Stimulated activated CD8-positive, alpha-beta memory T cell treated with anti-CD3 and anti-CD28 coated beads, Interleukin-12 subunit alpha, Interleukin-12 subunit beta, amount 100 ng/mL, for 4 hours (primary cell): ENCODE measurements at places on chromosomes 13 and 19.

GRCh38 chr13:44899967-44900366 is 89.3 kb downstream of the NUFIP1 start:
- DNase-seq, result no peak

- DNase-seq, result no peak
Measured at GRCh38 chr13:93230261-93230855, 3.8 kb downstream of the GPC6 start.

GRCh38 chr19:56983804-56984203 is 136.0 kb upstream of the USP29 start:
- DNase-seq, result no peak

DNA sequence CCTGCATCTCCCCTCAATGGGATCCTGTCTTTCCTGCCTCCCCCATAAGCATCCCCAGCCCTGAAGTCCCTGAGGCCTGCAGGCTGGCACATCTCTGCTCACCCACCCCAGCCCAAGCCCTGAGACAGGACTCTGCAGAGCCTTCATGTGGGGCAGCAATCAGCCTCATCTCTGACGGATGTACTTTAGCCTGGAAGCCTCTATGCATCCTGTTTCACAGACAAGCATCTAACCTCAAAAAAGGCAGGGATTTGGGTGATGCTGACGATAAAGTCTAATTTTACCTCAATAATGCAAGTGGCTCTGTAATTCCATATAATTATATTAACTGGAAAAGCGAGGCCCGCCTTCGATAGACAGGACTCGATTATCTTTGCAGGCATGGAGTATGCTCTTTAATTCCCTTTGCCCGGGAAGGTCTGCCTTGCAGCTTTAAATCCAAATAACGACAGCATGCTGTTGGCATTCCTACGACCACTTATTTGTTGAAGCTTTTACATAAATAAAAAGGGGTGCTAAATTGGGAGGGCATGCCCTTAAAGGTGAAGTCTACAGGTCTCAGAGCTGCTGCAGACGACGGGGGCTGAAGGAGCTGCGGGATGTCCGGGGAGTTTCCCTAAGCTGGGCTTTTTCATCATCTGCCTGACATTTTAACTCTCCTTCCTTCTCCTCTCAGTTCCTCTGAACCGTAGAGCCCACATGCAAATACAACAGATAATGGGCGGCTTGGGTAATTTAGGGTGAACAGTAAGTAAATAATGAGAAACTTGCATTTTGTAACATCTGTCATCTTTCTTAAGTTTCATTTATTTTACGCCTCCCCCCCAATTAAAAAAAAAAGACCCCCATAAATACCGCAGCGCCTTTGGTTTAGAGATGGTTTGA is 211.5 kb downstream of the URI1 start:
- DNase-seq, result no peak

- no peak for DNase-seq
Measured at GRCh38 chr19:46411925-46412649, 1.3 kb downstream of the CCDC8 start.

DNA sequence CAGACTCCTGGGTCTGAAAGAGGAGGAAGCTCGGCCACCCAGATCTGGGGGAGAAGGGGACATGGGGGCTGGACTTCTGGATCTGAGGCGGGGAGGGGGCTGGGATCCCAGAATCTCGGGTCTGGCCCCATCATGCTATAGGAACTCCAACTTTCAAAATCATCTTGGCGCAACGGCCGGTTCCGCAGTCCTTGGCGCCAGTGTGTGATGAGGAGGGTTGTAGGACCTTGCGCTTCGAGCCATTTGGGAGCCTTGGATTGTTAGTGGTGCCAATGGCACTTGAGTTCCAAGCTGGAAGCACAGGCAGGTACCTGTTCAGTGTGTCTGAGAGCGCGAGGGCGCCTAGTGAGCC is 324 bp downstream of the RUVBL2 start:
- DNase-seq, result no peak

DNA sequence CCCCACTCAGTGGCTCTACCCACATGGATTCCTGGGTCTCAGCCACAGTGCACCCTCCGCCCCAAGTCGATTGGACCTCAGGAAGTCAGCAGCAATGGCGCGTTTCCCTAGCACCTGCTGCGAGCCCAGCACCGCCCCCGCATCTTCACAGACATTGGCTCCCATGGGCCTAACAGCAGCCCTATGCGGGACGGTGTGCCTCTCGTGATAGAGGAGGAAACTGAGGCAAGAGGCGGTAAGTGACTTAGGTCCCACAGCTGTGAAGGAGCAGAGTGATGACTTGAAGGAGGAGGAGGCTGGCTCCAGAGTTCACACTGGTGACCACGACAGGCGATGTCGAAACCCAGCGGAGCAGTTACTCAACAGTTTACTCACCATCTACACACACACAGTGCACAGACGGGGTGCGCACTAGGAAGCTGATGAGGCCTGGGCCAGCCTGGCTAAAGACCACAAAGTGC is 104.5 kb upstream of the SOX1 start:
- no peak for DNase-seq

DNA sequence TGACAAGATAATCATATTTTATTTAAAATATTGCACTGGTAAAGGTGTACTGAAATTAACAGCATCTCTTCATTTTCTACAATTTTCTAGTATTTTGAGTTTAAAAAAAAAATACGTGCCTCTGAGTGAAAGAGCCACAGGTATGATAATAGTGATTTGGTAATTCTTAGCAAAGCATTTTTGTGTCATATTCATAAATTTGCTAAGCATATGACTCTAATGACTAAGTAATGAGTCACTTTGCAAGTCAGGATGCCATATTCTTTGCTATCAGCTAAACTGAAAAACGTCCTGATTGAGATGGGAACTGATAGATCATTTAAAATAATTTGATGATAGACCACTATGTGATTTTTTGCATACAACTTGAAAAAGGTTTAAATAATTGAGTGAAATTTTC is 136.1 kb upstream of the IRS2 start:
- no peak for DNase-seq

DNA sequence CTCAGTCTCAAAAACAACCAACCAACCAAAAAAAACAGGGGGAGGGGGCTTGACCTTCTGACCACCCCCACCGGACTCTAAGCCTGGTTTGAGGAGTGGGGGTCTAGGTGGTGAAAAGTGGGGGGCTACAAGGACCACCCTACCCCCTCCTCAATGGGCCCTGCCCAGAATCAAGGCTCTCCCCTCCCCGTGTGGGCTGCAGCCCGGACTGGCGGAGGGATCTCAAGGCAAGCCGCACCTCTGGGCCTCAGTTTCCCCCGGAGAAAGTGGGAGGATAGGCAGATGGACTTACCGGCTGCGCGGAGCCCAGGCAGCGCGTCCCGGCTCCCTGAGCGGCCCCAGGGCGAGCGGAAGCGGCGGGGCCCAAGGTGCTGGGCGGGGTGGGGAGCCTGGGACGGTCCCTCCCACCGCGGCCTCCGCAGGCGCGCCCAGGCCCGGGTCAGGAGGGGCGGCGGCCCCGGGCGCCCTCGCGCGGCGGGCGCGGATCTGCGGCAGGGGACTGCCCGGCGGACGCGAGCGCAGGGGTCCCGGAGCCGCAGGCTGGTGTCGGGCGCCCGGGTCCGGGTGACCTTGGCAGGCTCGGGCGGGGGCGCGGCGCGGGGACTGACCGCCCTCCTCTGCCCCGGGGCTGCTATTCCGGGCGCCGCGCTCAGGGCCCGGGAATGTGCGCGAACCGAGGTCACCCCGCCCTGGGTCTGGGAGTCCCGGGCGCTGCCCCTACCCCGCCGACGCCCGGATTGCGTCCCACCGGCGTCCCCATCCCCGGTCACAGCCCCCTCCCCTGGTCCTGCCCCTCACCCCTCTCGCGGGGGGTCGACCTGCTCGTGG is at the start of gene ADAMTSL5:
Gene ADAMTSL5, minus strand, starts transcription at position 349 of the 828 bp plus-strand sequence. CDS start 2,076 bp downstream, outside the sequence.
- peak; percentile 50 for DNase-seq

DNA sequence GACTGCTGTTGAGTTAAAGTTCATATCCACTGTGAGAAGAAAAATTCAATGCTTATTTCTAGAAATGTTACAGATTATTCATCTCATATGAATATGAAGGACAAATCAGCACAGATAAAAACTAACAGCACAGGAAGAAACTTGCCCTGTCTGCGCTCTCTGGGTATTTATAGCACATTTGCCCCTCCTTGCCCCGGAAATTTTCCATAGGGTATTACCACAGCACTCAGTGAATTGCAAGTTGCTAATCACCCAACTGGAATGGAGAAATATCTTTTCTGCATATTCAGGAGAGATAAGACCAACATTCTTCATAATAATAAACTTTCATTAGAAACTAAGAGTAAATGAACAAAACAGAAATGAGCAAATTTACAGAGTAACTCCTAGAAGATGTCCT is 318.0 kb upstream of the KLF12 start:
- DNase-seq, result no peak

- peak; percentile 76 for DNase-seq
Measured at GRCh38 chr19:16371540-16371986, 46.9 kb downstream of the KLF2 start.

- no peak for DNase-seq
Measured at GRCh38 chr19:46913852-46914430, 53.1 kb downstream of the ARHGAP35 start.

DNA sequence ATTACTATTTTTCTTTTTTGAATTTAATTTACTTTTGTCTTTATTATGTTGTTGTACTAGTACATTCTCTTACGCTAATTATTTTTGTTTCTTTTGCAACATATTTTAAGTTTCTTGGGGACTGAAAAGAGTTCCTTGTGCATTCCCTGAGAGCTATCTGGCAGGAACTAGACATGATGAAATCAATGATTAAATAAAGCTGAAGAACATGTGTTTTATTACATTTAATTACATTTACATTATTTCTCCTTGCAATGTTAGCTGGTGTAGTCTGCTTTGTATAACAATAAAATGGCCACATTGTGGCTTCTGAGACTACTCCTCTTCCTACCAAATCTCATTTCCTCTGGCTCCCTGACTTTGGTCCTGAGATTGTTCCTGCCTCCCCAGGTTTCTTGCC is 244.9 kb downstream of the NDFIP2 start:
- no peak for DNase-seq

DNA sequence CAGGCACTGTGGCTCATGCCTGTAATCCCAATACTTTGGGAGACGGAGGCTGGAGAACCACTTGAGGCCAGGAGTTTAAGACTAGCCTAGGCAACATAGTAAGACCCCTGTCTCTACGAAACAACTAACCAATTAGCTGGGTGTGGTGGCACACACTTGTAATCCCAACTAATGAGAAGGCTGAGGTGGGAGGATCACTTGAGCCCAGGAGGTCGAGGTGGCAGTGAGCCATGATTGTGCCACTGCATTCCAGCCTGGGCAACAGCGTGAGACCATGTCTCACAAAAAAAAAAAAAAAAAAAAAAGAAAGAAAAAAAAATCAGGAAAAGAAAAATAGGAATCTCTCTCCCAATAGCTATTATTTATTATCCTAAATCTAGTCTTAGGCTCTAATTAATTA is 56.8 kb upstream of the UBAC2 start:
- DNase-seq, result no peak

DNA sequence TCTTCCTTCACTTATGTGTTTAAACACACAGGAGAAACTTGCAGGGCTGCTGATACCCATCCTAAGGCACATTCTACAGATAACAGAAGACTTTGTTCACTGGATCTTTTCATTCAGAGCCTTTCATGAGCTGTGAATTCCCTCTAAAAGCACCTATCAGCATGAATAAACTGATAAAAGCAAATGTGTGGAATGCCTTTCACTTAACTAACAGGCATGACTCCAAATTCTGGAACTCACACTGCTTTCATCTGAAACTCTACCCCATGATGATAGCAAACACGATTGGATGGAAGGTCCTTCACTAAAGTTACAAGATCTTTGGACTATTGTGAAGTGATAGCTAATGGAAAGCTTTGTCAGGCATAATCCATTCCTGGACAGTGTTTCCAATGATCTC is 457.3 kb downstream of the EFNB2 start:
- no peak for DNase-seq

- DNase-seq, result no peak
Measured at GRCh38 chr19:56162258-56162657, 13.6 kb upstream of the GALP start.

DNA sequence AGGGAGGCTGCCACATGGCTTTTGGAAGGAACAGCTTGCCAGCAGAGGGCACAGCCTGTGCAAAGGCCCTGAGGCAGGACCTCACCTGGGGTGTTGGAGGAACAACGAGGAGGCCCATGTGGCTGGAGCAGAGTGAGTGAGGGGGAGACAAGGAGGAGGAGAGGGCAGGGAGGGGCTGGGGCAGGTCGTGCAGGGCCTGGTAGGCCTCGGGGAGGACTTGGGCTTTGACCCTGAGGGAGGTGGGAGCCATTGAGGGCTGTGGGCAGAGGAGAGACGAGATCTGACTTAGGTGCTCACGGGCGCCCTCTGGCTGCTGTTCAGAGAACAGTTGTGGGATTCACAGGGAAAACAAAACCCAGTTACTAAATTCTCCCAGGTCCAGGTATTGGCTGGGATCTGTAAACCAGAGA is 25.2 kb downstream of the ZNRF4 start:
- no peak for DNase-seq

DNA sequence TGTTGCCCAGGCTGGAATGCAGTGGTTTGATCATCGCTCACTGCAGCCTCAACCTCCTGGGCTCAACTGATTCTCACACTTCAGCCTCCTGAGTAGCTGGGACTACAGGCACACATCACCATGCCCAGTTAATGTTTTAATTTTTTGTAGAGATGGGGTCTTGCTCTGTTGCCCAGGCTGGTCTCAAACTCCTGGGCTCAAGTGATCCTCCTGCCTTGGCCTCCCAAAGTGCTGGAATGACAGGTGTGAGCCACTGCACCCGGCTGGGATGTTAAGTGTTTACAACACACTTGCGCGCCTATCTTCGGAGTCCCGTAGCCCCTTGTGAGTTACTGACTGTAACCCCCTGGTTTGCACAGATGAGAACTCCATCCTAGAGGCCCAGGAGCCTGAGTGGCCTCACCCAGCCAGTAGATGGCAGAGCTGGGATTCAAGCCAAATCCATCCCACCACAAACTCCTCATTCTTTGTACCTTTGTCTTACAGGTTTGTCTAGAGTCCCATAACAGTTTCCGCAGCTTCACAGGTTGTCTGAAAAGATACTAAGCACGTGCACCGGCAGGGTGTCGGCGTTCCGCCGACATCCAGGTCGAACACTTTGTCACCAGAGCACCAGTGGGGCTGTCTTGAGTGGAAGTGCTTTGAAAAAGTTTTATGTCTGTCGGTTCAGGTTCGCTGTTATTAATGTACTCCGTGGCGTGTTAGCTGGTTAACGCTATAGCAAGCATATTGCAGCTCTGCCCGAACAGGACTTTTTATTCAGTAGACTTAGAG is 14.7 kb downstream of the MAG start:
- DNase-seq, result no peak

DNA sequence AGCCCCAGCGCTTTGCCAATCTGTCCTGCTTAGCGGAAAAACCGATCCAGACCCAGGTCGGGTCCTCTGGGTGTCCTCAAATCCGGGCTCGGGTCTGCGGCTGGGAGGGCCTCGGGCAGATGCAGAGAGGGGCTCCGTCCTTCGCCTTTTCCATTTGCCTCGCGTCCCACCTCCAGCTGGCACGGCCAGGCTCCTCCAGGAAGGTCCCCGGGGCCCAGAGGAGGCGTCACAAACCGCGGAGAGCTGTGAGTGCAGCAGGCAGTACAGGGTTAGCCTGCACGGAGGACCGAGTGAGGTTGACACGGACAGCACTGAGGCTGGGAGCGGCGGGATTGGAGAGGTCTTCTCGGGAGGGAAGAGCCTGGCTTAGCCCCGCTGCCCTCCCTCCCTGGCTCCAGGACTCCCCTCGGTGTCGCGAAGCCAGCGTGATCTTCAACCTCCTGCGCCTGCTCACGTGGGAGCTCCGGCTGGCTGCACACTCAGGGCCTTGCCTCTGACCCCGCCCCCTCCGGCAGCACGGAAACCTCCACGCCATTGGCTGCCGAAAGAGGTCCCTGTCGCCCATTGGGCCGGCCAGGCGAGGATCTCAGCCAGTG is 2.8 kb upstream of the IFNL2 start:
- DNase-seq, result no peak
